Heart right ventricle (tissue), 16 donors: ENCODE measurements at places on chromosomes 12 and 14. TPM values are rescaled to one million over a fixed set of nuclear protein-coding genes. Genes with fewer than 3 reads are reported as not detected.

EIF5 gene
- total RNA-seq = 276 TPM

KRR1 gene
- 29.2 TPM for total RNA-seq

- DNase-seq = no peak
- H3K36me3 ChIP-seq = no peaks in the 10 kb centered on the region
- no peaks in the 10 kb centered on the region for H3K27me3 ChIP-seq
- H3K27ac ChIP-seq = no peak overlapping the region
- no peak overlapping the region for H3K4me3 ChIP-seq
These were observed 48.6 kb upstream of the RHOJ start for GRCh38 chr14:63155511-63156185.

- H3K4me3 ChIP-seq = no peak overlapping the region
- DNase-seq = no peak
- H3K4me1 ChIP-seq = no peaks in the 10 kb centered on the region
- no peak overlapping the region for H3K27ac ChIP-seq
- no peaks in the 10 kb centered on the region for H3K27me3 ChIP-seq
- no peaks in the 10 kb centered on the region for H3K36me3 ChIP-seq
These were observed 415.3 kb downstream of the SOX5 start for GRCh38 chr12:23534196-23534595.

DNA sequence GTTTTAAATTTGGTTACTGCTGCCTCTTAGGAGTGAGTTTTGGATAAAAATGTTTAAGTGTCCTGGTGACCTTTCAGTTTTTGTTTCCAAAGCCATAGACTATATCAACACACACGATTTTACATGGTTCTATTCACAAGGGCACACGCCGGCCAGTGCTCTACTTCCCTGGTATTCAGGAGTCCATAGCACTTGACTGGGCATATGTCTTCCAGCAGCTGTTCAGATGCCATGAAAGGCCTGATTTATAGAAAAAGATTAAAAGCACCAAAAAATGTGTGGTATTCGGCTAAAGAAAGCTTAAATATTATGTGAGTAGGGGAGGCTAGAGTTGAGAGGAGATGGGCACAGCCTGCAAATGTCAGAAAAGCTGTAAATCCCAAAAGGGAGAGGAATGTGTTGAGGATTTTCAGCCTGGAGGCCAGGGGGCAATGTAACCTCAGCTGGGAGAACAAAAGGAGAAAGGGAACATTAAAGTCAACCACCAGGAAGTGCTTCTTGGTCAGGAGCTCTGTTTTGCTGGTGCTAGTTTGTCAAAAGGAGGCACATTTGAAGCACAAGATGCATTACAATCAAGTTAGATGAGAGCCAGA is 478.4 kb downstream of the RAD51B start:
- H3K4me3 ChIP-seq = no peak overlapping the region
- H3K36me3 ChIP-seq = no peaks in the 10 kb centered on the region
- DNase-seq = no peak
- peaks cover 11% of the 10 kb centered on the region for H3K4me1 ChIP-seq
- no peak overlapping the region for H3K27ac ChIP-seq
